ENCODE measurements at places on chromosomes 1 and 21.

GRCh38 chr1:184866991-184867788 is 107.1 kb downstream of the NIBAN1 start:
- peak; percentile 92 for DNase-seq

- peak; percentile 20 for DNase-seq
Measured at GRCh38 chr1:89594096-89594740, 38.7 kb upstream of the LRRC8C start.

- DNase-seq, result no peak
Measured at GRCh38 chr1:201990427-201990826, 8.0 kb downstream of the RNPEP start.

GRCh38 chr1:201023517-201023902 is at the start of gene KIF21B:
Gene KIF21B, minus strand, starts transcription at chr1:201023714. Its CDS starts 331 bp downstream, at chr1:201023383.
- DNase-seq, result peak; percentile 76

DNA sequence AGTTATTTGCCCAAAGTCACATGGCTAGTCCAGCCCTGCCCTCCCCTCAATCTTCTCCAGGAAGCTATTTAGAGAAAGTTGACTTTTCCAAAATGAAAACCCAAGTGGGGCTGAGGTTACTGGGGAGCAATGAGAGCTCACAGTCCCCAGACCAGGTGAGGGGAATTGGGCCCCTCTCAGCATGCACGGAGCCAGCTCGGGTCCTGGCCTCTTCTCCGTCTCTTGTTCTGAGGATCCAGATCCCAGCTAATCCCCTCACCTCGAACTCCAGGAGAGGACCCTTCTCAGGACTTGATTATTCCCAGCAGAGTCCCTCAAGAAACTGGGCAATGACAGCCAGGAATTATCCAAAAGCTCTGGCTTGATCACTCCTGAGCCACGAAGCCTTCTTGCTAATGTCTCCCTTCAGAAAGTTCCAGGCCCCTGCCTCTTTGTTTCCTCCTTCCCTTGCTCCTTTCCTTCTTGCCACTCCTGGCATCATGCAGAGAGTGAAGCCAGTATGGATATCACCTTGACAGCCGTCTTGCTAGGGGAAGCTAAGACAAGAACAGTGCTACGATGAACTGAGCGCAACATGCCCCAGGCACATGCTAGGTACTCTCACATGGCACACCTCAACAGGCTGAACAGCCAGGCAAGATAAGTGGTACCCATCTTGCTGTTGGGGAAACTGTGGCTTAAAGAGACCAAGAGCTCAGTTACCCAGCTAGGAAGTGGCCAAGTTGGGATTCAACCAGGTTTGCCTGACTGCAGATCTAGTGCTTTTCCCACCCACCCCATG is 51.9 kb downstream of the KLHDC7A start:
- no peak for DNase-seq

GRCh38 chr1:99173282-99173681 is 91.0 kb upstream of the PLPPR4 start:
- DNase-seq, result peak; percentile 26

GRCh38 chr1:105102371-105102770 is 1352.7 kb downstream of the AMY1C start:
- no peak for DNase-seq

GRCh38 chr1:236141447-236142252 is 689 bp upstream of the GPR137B start:
- DNase-seq, result peak; percentile 33

GRCh38 chr1:96364576-96364975 is 357.0 kb upstream of the PTBP2 start:
- peak; percentile 52 for DNase-seq

DNA sequence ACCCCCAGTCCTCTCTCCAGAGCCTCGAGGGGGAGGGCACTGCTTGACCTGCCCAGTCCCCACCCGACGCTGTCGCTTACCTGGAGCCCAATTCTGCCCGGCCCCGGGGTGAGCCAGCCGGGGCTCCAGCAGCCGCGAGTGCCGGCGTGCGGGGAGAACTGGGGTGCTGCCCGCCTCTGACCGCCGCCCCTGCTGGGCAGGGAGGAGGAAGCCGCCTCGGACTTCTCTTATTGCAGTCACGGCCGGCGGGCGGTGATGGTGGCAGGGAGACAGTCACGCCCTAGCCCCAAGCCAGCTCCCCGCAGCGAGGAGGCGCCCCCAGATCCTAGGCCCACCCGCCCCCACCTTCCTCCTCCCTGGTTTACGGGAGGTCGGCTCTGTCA is at the start of gene FGR:
Gene FGR (minus strand): TSS at position 201 of the 383 bp plus-strand sequence. CDS start 11,269 bp downstream, outside the sequence.
- no peak for DNase-seq

DNA sequence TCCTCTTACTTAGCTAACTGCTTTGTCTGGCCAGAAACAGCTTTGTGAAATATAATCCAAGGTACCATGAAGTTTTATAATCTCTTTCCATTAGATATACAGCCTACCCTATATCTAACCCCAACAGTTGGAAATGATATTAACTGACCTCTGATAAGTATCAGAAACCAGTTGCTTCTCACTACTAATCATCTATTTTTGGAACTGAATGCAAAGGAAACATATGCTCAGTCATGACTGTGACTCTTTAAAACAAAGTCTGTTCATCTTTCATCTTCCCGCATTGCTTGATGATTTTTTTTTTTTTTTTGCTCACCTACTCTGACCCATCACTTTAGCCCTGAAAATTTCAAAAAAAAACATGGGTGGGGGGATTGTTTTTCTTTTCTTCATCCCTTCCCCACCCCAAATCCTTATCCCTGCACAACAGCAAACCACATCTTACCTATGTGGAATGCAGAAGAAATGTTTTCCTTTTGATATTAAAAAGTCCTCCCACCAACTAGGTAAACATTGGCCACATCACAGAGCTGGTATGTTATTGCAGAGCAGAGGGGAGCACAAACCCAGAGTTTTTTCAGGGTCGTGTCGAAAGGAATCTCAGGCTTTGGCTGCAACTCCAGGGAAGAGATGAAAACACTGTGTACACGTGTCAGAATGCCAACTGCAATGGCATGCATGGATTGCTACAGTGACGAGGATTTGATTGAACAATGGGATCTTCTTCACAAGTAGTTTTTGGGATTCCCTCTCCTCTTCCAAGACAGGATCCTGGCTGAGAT is 137.3 kb downstream of the SLC30A10 start:
- DNase-seq, result peak; percentile 71

GRCh38 chr1:177585302-177586220 is 384.3 kb downstream of the SEC16B start:
- no peak for DNase-seq

GRCh38 chr1:41396084-41396483 is 34.9 kb downstream of the FOXO6 start:
- DNase-seq, result no peak

DNA sequence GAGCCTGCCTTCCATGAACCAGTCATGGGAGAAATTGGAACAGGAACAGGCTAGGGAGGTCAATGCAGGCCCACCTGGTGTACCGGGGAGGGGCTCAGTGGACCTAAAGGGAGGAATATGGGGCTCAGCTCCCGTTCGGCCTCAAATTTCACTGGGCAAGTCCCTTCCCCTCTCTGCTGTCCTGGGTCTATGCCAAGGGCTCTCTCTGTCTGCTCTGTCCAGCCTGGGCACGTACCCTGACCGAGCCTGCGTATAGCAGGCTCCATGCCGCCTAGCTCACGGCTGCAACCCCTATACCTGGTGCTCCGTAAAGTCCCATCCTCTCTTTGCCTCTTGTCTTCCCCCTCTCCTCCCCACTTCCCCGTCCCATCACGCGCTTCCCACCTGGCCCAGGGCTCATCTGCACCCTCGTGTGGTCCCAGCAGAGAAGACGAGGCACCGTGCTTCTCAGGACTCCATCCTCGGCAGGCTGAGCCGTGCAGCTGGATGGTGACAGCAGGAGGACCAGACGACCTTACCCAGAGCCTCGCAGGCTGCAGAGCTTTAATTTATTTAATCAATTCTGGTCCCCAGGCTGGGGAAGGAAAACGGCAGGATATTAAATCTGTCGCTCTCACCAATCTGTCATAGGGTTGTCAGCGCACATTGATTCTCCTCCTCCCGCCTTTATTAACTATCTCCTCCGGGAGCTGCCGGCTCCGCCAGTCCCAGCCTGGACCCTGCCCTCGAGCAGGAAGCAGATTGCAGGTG is 25.0 kb upstream of the DISP3 start:
- no peak for DNase-seq
